ENCODE measurements at places on chromosomes 7 and 10. TPM values are rescaled to one million over a fixed set of nuclear protein-coding genes. Genes with fewer than 3 reads are reported as not detected.

Gene OR2A5
- total RNA-seq, result not detected

Gene NPVF
- not detected for total RNA-seq

Gene OPN4
- total RNA-seq, result 0.32 TPM

Gene CREB5
- total RNA-seq, result 9.5 TPM

Gene PRSS2
- total RNA-seq, result not detected

Gene SPACDR
- not detected for total RNA-seq

Gene CDH23
- total RNA-seq, result 29.6 TPM

Gene SH2D4B
- not detected for total RNA-seq

GRCh38 chr10:36469585-36469984 is 655.8 kb upstream of the ANKRD30A start:
- H3K27ac ChIP-seq, result no peak overlapping the region
- no peaks in the 10 kb centered on the region for H3K27me3 ChIP-seq
- no peaks in the 10 kb centered on the region for H3K4me1 ChIP-seq
- H3K4me3 ChIP-seq, result no peak overlapping the region
- no peaks in the 10 kb centered on the region for H3K36me3 ChIP-seq

GRCh38 chr10:43879742-43880141 is 231.1 kb upstream of the ZNF32 start:
- H3K36me3 ChIP-seq, result no peaks in the 10 kb centered on the region
- no peak overlapping the region for H3K4me3 ChIP-seq
- H3K27me3 ChIP-seq, result no peaks in the 10 kb centered on the region
- no peak overlapping the region for H3K27ac ChIP-seq
- DNase-seq, result no peak

GRCh38 chr10:122117475-122117874 is 128.5 kb downstream of the TACC2 start:
- H3K4me1 ChIP-seq, result peaks cover 61% of the 10 kb centered on the region
- no peaks in the 10 kb centered on the region for H3K36me3 ChIP-seq
- DNase-seq, result no peak
- H3K27ac ChIP-seq, result peak overlapping the region; percentile 95

- H3K27ac ChIP-seq, result no peak overlapping the region
- no peaks in the 10 kb centered on the region for H3K27me3 ChIP-seq
- no peaks in the 10 kb centered on the region for H3K36me3 ChIP-seq
- DNase-seq, result no peak
- peaks cover 27% of the 10 kb centered on the region for H3K4me1 ChIP-seq
- no peak overlapping the region for H3K4me3 ChIP-seq
These were observed 3.1 kb downstream of the SDK1 start for GRCh38 chr7:3304131-3304530.

DNA sequence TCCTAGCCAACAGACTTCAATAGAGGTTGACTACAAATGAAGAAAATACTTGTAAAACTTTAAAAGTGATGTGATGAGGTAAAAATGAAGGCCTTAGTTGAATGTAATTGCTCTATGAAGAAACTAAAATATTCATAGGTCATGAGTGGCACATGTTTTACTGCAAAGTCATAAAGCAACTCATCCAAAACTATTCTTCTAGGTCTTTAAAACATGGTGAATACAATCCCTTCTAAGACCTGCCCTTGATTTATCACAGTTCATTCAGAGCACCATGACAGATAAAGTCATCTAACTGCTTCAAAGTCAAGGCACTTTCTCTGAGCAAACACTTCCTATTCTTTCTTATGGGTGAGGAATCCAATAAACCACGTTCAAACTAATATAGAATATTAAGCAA is 713.5 kb downstream of the SORCS1 start:
- H3K27me3 ChIP-seq, result no peaks in the 10 kb centered on the region
- no peaks in the 10 kb centered on the region for H3K36me3 ChIP-seq
- H3K27ac ChIP-seq, result no peak overlapping the region
- no peaks in the 10 kb centered on the region for H3K4me1 ChIP-seq

- H3K27me3 ChIP-seq, result no peaks in the 10 kb centered on the region
- H3K4me3 ChIP-seq, result peak overlapping the region; percentile 94
- no peak for DNase-seq
- H3K27ac ChIP-seq, result peak overlapping the region; percentile 95
- no peaks in the 10 kb centered on the region for H3K36me3 ChIP-seq
These were observed 938 bp upstream of the CADPS2 start for GRCh38 chr7:122887198-122887597.

DNA sequence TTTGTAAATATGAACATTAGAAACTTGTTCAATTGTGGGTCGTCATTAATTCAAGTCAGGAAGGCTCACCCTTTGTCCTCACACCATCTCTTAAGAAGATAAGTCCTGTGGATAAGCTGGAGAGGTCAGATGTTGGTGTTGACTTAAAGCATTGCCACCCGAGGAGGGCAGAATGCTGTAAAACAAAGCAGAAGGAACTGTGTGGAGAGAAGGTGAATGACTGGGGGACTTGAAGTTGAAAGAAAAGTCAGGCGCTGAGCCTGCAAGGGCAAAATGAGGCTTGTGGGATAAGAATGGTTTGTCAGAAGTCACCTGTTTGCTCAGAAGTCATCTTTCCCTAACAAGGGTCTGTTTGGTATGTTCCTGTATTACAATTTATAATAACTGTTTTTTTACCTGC is 9.1 kb downstream of the RPA3 start:
- no peak for DNase-seq
- H3K36me3 ChIP-seq, result no peaks in the 10 kb centered on the region
- H3K4me3 ChIP-seq, result no peak overlapping the region

GRCh38 chr7:106773228-106773627 is 91.9 kb upstream of the PIK3CG start:
- no peak for DNase-seq
- no peaks in the 10 kb centered on the region for H3K27me3 ChIP-seq
- H3K36me3 ChIP-seq, result no peaks in the 10 kb centered on the region
- H3K4me1 ChIP-seq, result peaks cover 17% of the 10 kb centered on the region
- H3K27ac ChIP-seq, result no peak overlapping the region
- H3K4me3 ChIP-seq, result no peak overlapping the region

GRCh38 chr7:131504157-131504899 is 52.1 kb downstream of the PODXL start:
- no peak overlapping the region for H3K27ac ChIP-seq
- peaks cover 29% of the 10 kb centered on the region for H3K4me1 ChIP-seq
- DNase-seq, result no peak
- no peaks in the 10 kb centered on the region for H3K27me3 ChIP-seq

- H3K27ac ChIP-seq, result peak overlapping the region; percentile 8
- peaks cover 16% of the 10 kb centered on the region for H3K4me1 ChIP-seq
- no peak for DNase-seq
- H3K27me3 ChIP-seq, result no peaks in the 10 kb centered on the region
- H3K36me3 ChIP-seq, result peaks cover 12% of the 10 kb centered on the region
These were observed 27.3 kb upstream of the KMT2E start for GRCh38 chr7:104986628-104987259.

GRCh38 chr10:43250615-43251418 is 16.0 kb downstream of the RASGEF1A start:
- H3K27ac ChIP-seq, result no peak overlapping the region
- H3K4me1 ChIP-seq, result no peaks in the 10 kb centered on the region
- no peaks in the 10 kb centered on the region for H3K36me3 ChIP-seq
- H3K4me3 ChIP-seq, result no peak overlapping the region
- peaks cover 22% of the 10 kb centered on the region for H3K27me3 ChIP-seq

DNA sequence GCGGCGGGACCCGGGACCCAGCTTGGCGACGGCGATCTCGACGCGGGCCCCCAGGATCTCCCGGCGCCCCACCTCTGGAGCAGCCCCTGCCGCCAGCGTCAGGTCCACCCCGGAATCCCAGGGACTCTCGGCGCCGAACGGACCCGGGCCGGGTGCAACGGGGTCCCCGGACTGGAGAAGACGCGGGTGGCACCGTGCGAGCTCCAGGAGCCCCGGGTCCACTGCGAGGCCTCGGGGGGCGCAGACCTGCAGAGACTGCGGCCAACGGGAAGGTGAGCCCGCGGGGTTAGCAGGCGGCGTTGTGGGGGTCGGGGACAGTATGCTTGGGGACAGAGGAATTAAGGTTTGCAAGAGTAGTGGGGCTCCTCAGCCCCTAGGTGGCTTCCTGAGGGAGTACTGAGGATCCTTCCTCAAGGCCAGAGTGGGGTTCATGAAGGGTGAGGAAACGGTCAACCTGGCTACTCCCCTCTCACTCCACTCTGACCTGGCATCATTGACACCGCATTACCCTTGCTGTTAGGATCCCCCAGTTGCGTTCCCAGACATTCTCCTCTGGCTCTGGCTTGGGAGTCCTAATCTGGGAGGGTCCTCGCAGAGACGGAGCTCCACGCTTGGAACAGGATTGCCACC is 353 bp downstream of the EPHB6 start:
- H3K27ac ChIP-seq, result peak overlapping the region; percentile 75
- H3K36me3 ChIP-seq, result no peaks in the 10 kb centered on the region
- peaks cover 12% of the 10 kb centered on the region for H3K4me1 ChIP-seq
- peak overlapping the region; percentile 90 for H3K4me3 ChIP-seq
- H3K27me3 ChIP-seq, result no peaks in the 10 kb centered on the region

- no peak overlapping the region for H3K4me3 ChIP-seq
- DNase-seq, result peak; percentile 68
- no peaks in the 10 kb centered on the region for H3K27me3 ChIP-seq
- H3K4me1 ChIP-seq, result no peaks in the 10 kb centered on the region
- no peaks in the 10 kb centered on the region for H3K36me3 ChIP-seq
- no peak overlapping the region for H3K27ac ChIP-seq
These were observed 152.1 kb downstream of the GFRA1 start for GRCh38 chr10:116120688-116121455.

- no peak overlapping the region for H3K27ac ChIP-seq
- no peak overlapping the region for H3K4me3 ChIP-seq
- DNase-seq, result no peak
These were observed 42.5 kb downstream of the AVL9 start for GRCh38 chr7:32537760-32538159.

DNA sequence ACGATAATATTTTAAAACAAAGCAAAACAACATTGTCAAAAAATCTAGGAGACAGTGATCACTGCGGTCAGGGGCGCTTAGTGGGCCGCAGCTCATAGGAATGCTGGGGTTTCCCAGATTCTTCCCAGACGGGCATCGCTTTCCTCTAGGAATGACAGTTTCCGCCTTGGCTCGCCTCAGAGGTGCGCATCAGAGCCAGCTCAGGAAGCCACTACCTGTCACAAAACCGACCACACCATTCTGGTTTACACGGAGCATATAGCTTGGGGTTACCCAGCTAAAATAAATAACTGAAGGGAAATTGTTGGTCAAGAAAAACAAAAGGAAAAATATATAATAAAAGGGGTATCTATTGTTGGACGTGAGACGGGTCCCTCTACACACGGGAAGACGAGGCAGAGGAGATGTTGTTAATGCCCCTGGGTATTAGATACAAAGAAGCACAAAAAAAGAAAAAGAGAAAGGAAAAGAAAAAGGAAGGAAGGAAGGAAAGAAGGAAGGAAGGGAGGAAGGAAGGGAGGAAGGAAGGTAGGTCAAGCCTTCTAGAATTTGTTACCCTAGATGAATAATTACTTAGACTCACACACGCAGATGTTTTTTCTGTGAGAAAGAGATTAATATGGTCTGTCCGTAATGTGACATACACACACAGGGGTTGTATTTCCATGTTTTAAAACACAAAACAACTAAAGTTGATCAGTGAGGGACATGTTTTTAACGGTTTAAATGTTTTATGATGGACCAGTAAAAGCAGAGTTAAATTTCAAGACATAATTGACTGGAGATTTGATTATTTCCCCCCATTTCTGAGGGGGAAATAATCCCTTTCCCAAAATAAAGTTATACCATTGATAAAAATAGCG is 292.4 kb upstream of the NFE2L3 start:
- no peak overlapping the region for H3K27ac ChIP-seq
- DNase-seq, result no peak
- H3K36me3 ChIP-seq, result no peaks in the 10 kb centered on the region
- H3K4me3 ChIP-seq, result no peak overlapping the region

DNA sequence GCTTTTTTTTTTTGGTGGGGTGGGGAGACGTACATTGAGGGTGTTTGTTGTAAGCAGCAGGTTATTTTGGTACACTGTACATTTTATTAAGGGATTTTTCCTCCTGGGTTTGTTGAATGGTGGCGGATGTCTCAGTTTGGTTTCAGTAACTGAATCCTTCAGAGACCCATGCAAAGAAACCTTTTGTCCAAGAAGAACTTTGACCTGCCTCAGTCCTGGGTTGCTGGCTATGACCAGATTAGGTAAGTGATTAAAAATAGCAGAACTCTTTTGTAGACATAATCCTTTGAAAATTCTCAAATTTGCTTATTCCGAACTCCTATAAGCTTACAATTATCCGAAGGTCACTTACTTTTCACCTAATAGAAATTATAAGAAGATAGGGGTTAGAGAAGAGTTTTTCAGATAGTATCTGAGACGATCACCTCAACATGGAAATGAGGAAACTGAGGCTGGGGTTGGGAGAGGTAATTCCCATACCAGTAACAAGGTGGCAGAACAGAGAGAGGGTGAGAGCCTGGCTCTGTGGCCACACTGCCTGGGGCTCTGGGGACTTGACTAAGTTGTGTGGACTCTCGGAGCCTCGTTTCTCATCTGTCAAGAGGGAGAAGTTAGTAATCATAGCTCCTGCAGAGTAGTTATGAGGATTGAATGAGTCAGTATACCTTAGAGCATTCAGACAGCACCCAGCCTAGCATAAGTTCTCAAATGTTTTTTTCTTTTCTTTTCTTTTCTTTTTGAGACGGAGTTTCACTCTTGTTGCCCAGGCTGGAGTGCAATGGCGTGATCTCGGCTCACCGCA is 87.4 kb downstream of the CCNY start:
- H3K4me1 ChIP-seq, result peaks cover 66% of the 10 kb centered on the region
- no peak overlapping the region for H3K4me3 ChIP-seq
- no peak overlapping the region for H3K27ac ChIP-seq
- no peaks in the 10 kb centered on the region for H3K36me3 ChIP-seq
- DNase-seq, result no peak

DNA sequence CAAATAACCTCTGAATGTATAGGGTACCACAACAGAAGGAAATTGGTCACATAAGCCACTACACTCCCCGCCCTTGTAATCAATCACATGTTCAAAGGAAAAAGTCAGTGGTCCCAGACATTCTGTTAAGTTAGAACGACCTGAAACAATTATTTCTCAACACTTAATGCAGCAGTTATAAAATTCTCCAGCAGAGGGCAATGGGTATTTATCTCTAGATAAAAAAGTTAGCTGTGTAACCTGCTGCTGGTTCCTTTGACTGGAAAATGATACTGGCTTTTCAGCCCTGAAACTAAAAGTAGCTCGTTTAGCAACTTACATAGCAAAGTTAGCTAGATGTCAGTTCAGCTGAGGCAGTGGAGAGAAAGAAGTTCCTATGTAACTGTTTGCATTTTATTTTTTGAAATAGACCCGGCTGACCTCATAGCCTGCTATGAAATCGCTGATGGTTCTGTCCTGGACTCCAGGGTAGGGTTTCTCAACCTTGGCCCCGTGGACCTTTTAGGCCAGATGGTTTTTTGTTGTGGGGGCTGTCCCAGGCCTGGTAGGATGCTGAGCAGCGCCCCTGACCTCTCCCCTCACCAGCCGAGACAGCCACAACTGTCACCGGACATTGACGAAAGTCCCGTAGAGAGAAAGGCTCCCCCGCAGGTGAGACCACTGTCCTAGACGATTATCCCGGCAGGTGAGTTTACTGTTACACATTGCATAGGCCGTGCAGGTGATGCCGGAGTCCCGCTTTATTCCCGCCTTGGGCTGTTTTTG is 40.2 kb upstream of the PROSER2 start:
- DNase-seq, result no peak
- no peaks in the 10 kb centered on the region for H3K27me3 ChIP-seq
- no peak overlapping the region for H3K4me3 ChIP-seq
- no peaks in the 10 kb centered on the region for H3K36me3 ChIP-seq

- H3K27ac ChIP-seq, result peak overlapping the region; percentile 21
- DNase-seq, result no peak
- H3K27me3 ChIP-seq, result no peaks in the 10 kb centered on the region
- H3K36me3 ChIP-seq, result no peaks in the 10 kb centered on the region
- H3K4me3 ChIP-seq, result no peak overlapping the region
These were observed 36.3 kb upstream of the PDK4 start for GRCh38 chr7:95632609-95633008.

- no peaks in the 10 kb centered on the region for H3K27me3 ChIP-seq
- peaks cover 24% of the 10 kb centered on the region for H3K4me1 ChIP-seq
- H3K27ac ChIP-seq, result no peak overlapping the region
- no peak for DNase-seq
These were observed 38.0 kb downstream of the PRKAG2 start for GRCh38 chr7:151838861-151839381.
